Hindlimb muscle (tissue), 1 donor: ENCODE measurements at places on chromosomes 3 and 15. TPM values are rescaled to one million over a fixed set of nuclear protein-coding genes. Genes with fewer than 3 reads are reported as not detected.

The ISLR gene
- 152 TPM for polyA plus RNA-seq

The ACTL6A gene
- 35.3 TPM for polyA plus RNA-seq

The STARD9 gene
- 18.0 TPM for polyA plus RNA-seq

The FBXW12 gene
- 0.14 TPM for polyA plus RNA-seq

The C3orf62 gene
- polyA plus RNA-seq = 10.3 TPM

The LYZL4 gene
- not detected for polyA plus RNA-seq

The CA12 gene
- 0.83 TPM for polyA plus RNA-seq

The ZMAT3 gene
- polyA plus RNA-seq = 5.6 TPM

The ARPP21 gene
- 242 TPM for polyA plus RNA-seq

The MYD88 gene
- 18.2 TPM for polyA plus RNA-seq

The MKRN3 gene
- polyA plus RNA-seq = 2.4 TPM

The HYKK gene
- 2.3 TPM for polyA plus RNA-seq

The GP9 gene
- 0.30 TPM for polyA plus RNA-seq

The FBXL2 gene
- 8.0 TPM for polyA plus RNA-seq

The LYSMD4 gene
- 9.3 TPM for polyA plus RNA-seq

The UNC13C gene
- 4.8 TPM for polyA plus RNA-seq

The OR5H1 gene
- not detected for polyA plus RNA-seq

The CKMT1A gene
- polyA plus RNA-seq = not detected

The NRROS gene
- 5.7 TPM for polyA plus RNA-seq

The MAGEL2 gene
- polyA plus RNA-seq = 21.3 TPM

The THBS1 gene
- 50.9 TPM for polyA plus RNA-seq
